ENCODE measurements at places on chromosomes 7 and 10.

DNA sequence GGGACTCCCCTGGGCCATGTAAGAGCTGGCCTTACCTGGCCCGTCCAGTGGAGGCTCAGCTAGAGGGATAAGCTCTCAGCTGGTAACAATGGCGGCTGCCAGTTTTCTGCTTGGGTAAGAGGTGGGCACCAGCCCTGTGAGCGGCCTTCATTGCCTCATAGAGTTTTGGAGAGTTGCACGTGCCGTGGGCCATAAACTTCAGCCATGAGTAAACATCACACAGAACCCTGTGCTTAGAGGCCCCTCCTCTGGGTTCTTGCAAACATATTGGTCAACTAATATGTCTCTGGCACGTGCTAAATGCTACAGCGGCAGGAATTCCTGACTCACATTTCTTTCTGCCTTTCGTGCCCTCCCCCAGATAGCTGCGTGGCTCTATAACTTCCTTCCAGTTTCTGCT is 103.9 kb upstream of the LEP start:
- DNase-seq = no peak

DNA sequence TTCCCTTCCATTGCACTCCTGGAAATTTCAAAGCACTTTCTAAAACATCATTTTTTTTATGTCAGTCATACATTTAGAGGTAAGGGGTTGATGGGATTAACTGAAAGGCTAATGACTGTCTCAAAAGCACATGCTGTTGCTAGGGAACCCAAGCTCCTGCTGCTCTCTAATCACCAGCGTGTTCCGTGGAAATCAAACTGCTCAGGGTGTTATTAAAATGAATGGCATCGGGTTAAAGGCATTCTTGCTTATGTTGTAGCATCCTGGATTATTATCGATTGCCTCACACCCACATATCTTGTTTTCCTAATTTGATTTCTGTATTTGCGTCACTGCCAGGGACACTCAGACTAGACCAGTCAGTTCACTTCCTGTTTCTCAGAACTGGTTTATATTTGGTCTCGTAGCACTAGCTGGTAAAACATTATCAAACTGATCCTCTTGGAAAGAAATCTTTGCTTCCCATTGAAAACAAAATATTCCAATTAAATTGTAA is 216.5 kb upstream of the MKLN1 start:
- no peak for DNase-seq

GRCh38 chr7:107118109-107118900 is 50.5 kb upstream of the HBP1 start:
- no peak for DNase-seq

GRCh38 chr10:72122221-72122620 is 33.9 kb upstream of the SPOCK2 start:
- DNase-seq = no peak

GRCh38 chr10:85147346-85148250 is 819.2 kb downstream of the CCSER2 start:
- DNase-seq = no peak

DNA sequence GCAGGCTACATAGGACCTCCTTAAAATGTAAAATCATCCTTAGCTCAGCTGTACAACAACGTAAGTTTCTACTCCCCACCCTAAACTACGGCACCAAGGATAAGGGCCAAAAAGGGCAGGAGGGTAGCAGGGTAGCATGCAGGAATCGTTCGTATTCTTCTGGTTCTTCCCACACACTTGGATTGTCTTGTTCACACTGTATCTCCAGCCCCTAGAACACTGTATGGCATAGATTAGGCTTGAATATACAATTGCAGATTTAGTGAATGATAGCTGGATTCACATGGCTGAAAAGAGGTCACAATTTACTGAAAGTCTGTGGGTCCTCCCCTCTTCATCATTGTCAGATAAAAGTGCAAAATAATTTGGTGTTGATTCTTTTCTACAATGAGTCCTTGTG is 28.2 kb upstream of the PRKAR2B start:
- DNase-seq = no peak

DNA sequence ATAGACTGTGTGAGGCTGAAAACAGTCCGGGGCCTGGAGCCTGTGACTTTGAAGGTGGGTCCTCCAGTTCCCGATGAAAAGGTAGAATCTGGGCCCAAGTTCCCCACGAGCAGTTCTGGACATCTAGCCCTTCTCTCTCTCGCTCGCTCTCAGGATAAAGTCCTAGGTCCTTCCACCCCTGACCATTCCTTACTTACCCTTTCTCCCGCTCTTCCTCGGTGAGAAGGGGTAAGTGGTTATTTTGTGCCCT is 713 bp downstream of the IMMP2L start:
- no peak for DNase-seq

- no peak for DNase-seq
Measured at GRCh38 chr7:24740871-24741270, 16.4 kb downstream of the GSDME start.

GRCh38 chr7:2894118-2894940 is 50.2 kb upstream of the GNA12 start:
- DNase-seq = no peak

DNA sequence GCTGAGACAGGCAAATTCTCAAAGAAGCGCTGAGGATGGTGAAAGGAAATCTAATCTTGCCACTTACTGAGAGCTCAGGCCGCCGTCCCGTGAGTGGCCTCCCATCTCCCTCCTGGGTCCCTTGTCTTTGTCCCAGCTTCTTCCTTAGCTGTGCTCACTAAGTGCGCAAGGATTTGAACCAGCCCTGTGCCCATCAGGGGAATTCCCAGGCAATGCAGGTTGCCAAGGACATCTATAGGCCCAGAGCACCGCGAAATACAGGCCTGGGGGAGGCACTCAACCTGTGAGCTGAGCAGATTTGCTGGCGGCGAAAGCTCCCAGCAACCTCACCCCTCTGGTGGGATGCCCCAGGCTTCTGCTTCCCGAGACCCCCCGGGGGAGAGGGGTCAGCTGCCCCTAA is 64.8 kb downstream of the OAT start:
- DNase-seq = no peak

DNA sequence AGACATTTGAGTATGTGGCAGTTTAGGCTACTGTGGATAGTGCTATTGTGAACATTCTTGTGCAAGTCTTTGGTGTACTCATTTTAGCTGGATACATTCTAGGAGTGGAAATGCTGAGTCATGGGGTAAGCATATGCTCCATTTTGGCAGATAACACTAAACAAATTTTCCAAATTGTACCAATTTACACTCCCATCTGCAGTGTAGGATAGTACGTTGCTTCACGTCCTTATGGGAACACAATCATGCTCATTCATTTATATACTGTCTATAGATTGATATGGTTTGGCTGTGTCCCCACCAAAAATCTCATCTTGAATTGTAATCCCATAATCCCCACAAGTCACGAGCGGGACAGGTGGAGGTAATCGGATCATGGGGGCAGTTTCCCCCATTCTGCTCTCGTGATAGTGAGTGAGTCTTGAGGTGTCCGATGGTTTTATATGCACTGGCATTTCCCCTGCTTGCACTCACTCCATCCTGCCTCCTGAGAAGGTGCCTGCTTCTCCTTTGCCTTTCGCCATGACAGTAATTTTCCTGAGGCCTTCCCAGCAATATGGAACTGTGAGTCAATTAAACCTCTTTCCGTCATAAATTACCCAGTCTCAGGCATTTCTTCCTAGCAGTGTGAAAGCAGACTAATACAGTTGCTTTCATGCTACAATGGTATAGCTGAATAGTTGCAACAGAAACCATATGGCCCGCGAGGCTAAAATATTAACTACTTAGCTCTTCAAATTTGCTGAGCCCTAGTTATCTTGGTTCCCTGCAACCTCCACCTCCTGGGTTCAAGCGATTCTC is 25.6 kb downstream of the RNF216 start:
- no peak for DNase-seq

GRCh38 chr10:125865120-125865519 is 16.0 kb downstream of the DHX32 start:
- no peak for DNase-seq

- DNase-seq = no peak
Measured at GRCh38 chr10:116910910-116911309, 61.6 kb downstream of the ENO4 start.

DNA sequence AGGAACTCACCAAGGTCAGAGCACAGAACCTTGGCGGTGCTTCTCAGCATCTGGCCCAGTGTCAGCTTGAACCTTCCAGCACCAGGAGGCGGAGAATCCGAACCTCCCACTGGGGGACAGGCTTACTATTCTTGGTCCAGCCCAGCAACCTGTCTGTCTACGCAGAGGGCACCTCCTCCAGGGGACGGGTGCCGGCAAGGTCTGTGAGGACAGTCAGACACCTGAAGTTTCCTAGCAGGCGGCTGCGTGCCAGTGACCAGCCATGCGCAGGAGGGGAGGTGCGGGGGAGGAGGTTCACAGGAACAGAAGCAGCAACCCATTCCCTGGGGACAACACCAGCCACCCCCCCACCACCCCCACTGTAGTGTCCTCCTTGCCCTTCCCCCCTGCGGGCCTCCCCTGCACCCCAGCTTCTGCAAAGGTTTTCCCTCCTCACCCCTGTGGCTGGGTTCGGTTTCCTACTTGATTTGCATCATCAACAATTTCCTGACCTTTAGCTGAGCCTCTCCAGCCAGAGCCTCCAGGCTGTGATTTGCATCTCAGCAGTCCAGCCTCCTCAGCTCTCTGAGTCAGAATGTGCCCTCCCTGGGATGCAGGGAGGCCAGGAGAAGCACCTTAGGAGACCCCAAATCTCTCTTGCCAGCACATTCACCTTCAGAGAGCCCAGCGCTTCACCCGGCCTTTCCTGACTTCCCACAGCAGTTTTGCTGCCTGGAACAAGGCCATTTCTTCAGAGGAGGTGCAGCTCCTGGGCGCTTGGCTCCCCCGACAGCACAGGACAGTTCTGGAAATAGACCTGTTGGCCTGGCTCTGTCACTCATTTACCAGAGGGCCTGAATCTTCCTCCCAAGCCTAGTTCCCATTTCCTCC is 107.5 kb upstream of the NPS start:
- no peak for DNase-seq

DNA sequence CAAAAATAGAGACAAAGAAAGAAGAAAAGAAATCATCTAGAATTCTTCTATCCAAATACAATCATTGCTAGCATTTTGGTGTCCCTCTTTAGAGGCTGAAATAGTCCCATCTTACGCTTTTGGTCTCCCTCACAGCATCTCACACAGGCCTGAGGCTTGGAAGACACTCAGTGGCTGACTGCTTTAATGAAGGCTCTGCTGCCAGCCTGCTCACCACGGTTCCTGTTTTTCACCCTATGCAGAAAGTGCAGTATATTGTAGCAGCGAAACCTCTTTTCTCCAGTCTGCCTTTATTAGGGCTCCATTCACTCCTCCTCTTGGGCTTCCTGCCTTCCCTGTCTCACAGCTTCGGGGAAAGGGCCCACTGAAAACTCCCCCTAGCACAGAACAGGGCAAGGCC is 102.2 kb downstream of the JCAD start:
- no peak for DNase-seq

DNA sequence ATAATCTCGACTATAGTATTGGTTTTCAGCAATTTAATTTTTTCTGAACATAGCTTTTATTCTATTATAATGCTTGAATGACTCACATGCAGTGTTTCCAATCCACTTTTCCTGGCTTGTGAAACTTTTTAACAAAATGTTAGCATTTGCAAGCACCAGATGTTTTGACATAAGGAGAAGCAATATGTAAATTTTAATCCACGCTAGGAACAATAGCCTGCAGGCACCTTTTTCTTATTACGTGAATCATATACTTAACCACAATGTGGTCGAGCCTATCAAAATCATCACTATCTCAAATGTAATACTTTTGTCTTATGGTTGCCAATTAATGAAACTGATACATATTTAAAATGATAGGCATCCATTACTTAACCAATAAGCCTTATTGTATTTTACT is 97.1 kb downstream of the TFEC start:
- DNase-seq = no peak
